ENCODE measurements at places on chromosomes 6 and 20.

- no peak for DNase-seq
Observed at GRCh38 chr6:132392792-132393191, 8.5 kb downstream of the MOXD1 start.

- DNase-seq, result no peak
Observed at GRCh38 chr6:146781836-146782235, 183.1 kb downstream of the ADGB start.

GRCh38 chr20:35600993-35601973 is 14.3 kb upstream of the SPAG4 start:
- peak; percentile 62 for DNase-seq

DNA sequence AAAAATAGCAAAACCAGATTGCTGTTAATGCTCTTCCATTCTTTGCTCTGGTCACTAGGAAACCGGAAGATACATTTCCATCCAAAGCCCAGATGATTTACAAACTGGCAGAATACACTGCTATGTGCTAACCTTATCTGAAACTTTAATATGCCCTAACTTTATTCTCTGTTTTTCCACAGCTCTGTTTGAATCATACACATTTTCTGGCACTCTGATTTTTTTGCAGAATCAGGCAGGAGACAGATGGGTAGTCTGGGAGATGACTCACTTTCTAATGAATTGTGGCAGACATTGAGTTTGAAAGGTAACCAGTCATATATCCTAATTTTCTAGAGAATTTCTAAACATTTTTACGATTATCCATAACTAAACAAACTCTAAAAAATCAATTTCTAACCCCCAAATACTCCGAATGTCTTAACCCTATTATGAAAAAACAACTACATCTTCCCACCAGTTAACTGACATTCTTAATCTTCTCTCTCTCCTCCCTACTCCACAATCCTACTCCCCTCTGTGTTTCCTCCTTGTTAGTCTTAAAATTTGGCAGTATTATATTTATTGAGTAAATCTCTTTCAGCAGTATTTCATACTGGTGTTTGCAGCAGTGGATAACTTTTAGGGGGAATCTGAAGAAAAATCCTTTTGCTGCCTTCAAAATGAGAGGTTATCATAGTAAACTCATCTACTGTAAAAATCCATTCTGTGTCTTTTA is 63.5 kb downstream of the MAN1A1 start:
- no peak for DNase-seq

GRCh38 chr6:135329851-135330803 is 149.0 kb downstream of the MYB start:
- DNase-seq, result no peak

- DNase-seq, result no peak
Observed at GRCh38 chr6:137254966-137255365, 35.8 kb upstream of the IFNGR1 start.

DNA sequence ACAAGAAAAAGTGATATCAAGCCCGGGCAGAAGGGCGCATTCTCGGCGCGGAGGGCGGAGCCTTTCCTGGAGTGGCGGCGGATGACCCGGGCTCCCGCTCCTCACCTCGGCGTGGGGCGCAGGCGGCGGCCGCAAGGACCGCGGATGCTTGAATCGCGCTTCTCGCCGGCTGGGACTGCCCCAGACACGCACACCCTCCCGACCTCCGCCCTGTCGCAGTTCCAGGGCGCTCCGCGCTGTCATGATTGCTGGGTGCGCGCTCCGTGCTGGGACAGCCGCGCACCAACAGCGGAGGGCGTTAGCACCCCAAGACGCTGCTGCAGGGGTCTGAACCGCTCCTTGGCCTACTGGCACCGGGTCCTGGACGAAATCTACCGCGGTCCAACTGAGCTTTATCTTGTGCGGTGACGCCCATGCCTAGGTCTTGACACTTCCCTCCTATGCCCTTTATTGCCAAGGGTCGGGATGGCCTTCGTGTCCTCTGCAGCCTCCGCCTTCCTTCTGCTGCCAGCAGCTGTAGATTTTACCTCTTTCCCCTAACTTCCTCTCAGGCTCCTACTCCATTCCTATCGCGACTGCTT is 43.3 kb downstream of the IRAK1BP1 start:
- DNase-seq, result no peak

DNA sequence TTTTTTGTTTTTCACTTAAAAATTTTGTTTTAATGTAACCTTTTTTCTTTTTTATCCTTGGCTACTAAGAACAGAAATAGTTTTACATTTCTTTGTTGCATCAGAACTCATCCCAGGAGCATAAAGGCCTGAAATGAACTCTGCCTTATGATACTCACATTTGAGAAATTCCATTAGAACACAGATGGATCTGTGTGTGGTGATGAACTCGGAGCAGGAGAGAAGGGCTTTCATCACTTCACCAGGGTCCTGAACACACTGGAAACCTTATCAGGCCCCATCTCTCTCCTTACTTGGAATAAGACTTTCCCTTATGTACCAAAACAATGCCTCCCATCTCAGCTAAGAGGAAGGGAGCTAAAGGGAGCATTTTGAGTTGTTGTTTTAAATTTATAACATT is 139.4 kb downstream of the PHF3 start:
- DNase-seq, result no peak

GRCh38 chr6:69816569-69816968 is 19.8 kb upstream of the LMBRD1 start:
- DNase-seq, result no peak

GRCh38 chr6:157236040-157236725 is 87.1 kb downstream of the TMEM242 start:
- no peak for DNase-seq

DNA sequence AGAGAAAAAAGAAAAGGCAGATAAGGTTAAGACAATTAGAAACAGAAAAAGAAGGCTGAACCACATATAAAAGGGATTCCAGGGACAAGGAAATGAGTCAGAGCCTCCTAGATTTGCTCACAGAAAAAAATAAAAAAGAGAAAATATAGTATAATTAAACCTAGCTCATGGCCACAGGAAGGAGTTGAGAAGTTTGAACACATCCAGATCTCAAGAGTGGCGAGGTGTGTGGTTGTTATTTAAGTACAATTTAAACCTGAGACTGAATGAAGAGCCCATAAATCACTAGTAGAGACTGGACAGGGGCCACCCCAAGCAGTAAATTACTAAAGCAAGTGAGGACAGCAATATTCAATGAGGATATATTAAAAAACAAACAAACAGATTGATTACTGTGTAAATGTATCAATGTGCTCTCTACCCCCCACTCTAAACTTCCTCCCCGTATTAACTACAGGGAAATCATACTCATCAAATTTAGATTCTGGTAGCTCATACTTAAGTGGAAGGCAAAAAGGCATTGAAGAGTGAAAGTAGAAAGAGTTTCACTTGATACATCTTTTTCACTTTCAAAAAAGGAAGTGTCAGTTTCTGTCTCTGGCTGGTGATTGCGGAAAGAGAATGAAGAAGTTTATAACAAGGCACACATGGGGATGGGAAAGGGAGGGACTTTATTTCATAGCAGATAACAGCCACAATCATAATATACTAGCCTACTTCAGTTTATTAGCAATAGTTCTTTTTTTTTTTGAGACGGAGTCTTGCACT is 49.3 kb upstream of the SCAF8 start:
- DNase-seq, result no peak

- no peak for DNase-seq
Observed at GRCh38 chr6:69232911-69233448, 563.8 kb downstream of the LMBRD1 start.

- DNase-seq, result no peak
Observed at GRCh38 chr6:2403546-2403945, 158.1 kb upstream of the GMDS start.

DNA sequence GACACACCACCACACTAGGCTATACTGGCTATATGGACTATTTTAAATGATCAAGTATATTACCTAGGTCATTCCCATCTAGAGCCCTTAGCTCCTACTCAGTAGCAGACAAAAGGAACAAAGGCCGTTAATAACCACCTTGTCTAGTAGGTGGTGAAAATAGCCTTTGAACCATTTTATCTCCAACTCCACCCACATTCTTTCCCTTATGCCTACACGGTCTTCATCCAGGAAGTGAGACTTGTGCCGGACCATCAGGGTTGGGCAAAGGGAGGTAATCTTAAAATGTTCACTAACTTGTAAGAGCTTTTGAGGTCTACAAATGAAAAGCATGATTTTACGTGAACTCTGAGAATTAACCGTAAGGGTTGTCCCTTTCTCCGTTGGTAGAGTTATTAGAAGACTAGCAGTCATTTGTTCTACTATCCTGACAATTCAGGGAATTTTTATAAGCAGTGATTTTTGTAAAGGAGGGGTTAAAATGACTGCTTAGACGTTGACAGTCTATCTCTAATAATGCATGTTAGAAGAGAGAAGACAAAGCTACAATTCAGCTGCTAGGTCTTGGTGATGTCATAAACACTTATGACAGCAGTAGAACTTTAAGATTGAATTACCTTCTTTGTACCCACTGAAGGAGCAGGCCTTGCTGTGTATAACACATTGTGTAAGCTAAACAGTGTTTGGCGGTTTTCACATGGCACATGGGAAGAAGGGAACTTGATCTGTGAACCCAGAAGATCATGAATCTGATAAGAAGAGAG is 371.8 kb upstream of the JAG1 start:
- no peak for DNase-seq

- DNase-seq, result no peak
Observed at GRCh38 chr20:63441136-63442099, 31.0 kb downstream of the KCNQ2 start.

GRCh38 chr6:56862415-56863175 is 92.3 kb upstream of the BEND6 start:
- no peak for DNase-seq

DNA sequence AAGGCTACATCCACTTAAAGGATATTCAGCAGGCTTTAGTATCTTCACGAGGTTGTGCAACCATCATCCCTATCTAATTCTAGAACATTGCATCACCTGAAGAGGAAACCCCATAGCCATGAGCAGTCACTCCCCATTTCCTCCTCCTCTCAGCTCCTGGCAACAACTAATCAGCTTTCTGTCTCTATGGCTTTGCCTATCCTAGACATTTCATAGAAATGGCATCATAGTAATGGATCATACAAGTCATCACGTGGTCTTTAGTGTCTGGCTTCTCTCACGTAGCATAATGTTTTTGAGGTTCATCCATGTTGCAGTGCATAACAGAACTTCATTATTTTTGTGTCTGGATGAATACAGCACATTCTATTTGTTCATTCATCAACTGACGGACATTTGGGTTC is 20.5 kb downstream of the SNAI1 start:
- no peak for DNase-seq

DNA sequence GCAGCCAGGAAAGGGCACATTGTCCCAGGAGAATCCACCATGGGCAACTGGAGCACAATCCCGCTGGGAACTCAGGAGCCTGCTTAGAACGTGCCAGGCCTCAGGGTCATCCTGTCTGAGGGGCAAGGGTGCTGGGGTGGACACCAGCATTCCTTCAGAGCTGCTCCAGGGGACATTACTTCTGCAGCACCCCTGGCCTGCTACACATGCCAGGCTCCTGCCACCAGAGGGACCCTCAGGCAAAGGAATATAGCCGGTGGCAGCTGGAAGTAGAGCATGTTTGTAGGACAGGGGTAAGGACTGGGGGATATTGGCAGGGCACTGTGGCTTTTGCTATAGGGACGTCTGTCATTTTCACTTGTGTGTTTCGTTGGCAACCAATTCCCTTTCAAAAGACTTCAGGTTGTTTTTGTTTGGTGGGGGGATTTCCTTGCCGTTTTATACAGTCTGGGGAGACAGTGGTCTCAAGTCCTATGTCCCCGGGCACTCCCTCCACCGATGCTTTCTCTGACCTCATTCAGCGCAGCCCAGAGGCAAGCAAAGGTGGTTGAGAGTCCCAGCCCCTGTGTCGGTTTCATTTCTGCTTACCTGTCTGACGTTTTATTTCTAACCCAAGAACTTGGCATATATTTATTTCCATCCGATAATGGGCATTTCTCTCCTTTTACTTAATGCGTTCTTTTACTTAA is 130.8 kb downstream of the JPH2 start:
- peak; percentile 18 for DNase-seq

GRCh38 chr6:41581381-41581991 is 35.3 kb downstream of the FOXP4 start:
- DNase-seq, result no peak

DNA sequence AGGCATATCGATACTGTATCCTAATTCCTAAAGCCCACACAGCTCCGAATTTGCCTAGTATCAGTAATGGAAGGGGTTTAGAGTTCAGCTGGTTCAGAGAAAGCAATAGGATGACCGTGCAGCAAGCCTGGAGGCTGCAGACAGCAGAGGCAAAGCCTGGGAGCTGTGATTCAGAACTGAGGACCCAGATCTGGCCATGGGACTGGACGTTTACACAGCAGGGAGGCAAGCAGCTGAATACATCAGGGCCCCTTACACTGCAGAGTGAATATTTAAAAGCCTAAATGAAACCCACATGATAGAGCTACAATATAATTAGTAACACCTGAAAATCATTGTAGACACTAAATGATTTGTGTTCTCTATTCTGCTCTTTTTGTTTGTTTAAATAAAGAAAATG is 38.0 kb downstream of the ELOVL2 start:
- DNase-seq, result no peak

- DNase-seq, result no peak
Observed at GRCh38 chr6:40669343-40669742, 82.2 kb upstream of the LRFN2 start.

GRCh38 chr6:29760328-29760727 is 37.1 kb downstream of the HLA-F start:
- DNase-seq, result no peak

DNA sequence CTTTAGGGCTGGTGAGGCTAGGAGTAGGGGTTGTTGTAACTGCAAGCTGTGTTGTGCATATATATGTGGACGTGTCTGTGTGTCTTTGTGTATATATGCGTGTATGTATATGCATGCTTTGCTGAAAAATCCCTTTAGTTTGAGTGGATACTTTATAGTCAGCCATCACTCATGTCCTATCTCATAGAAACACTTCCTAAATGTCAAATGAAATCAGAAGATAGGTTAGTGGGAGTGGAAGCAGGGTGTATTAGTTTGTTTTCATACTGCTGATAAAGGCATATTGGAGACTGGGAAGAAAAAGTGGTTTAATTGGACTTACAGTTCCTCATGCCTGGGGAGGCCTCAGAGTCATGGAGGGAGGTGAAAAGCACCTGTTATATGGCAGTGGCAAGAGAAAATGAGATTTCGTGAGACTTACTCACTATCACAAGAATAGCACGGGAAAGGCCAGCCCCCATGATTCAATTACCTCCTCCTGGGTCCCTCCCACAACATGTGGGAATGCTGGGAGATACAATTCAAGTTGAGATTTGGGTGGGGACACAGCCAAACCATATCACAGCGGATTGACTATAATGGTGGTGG is 131.1 kb downstream of the JARID2 start:
- DNase-seq, result no peak

All from stimulated activated CD4-positive, alpha-beta T cell treated with anti-CD3 and anti-CD28 coated beads, TNF-alpha, amount 100 ng/mL, for 1 hour (primary cell).